Mesenchymal stem cell (in vitro differentiated cells and primary cell): ENCODE measurements at places on chromosomes 11 and 22.

DNA sequence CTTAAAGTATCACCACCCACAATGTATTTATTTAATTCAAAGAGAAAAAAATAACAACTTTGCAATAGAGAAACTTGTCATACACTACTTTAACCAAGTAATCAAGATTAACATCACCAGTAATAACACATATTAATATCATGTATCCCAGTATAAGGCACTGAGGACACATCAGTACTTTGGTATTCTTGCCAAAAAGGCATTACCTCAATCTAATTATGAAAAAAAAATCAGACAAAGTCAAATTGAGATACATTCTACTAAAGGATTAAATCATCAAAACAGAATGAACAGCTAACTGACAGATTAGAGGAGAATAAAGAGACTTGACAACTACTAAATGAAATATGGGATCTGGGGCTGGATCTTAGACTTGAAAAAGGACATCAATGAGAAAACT, 35.8 kb upstream of the SLC17A6 start:
- no peak for DNase-seq

DNA sequence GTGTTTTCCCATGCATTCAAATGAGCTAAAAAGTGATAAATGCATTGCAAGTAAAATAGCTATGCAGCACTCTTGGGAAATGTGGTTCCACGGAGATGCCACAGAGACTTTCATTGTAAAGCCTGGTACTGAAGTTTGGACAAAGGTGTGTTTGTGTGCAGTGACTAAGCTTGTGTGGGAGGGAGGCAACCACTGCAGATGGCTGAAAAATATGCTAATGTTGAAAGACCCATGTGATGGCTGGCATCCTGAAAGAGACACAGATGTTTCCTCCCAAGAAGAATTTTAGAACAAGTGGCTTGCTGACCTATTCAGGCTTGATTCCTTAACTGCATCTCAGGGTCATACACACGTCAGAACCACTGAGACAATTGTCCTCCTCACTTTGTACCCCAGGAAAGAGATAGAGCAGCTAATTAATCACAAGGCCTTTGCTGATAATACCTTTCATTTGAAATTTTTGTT, 73.8 kb downstream of the FAM76B start:
- DNase-seq: no peak

GRCh38 chr11:83057721-83058120, 14.0 kb downstream of the RAB30 start:
- DNase-seq: no peak

DNA sequence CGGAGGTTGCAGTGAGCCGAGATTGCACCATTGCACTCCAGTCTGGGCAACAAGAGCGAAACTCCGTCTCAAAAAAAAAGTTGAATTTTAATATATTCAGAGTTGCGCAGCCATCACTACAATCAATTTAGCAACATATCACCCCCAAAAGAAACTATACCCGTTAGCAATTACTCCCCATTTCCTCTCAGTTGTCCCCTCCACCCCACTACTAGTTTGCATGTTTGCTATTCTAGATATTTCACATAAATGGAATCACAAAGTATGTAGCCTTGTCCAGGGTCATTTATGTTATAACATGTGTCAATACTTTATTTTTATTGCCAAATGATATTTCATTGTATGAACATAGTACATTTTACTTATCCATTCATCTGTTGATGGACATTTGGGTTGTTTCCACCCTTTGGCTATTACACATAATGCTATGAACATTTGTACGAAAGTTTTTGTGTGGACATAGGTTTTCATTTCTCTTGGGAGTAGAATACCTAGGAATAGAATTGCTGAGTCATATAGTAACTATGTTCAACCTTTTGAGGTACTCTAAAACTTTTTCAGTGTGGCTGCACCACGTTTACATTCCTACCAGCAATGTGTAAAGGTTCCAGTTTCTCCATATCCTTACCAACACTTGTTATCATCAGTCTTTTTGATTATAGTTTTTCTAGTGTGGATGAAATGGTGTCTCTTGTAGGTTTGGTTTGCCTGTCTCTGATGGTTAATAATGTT, 2.2 kb downstream of the ZNF143 start:
- DNase-seq: peak; percentile 21

- no peak for DNase-seq
Observed at GRCh38 chr11:1131033-1131911, 26.5 kb upstream of the MUC5AC start.

DNA sequence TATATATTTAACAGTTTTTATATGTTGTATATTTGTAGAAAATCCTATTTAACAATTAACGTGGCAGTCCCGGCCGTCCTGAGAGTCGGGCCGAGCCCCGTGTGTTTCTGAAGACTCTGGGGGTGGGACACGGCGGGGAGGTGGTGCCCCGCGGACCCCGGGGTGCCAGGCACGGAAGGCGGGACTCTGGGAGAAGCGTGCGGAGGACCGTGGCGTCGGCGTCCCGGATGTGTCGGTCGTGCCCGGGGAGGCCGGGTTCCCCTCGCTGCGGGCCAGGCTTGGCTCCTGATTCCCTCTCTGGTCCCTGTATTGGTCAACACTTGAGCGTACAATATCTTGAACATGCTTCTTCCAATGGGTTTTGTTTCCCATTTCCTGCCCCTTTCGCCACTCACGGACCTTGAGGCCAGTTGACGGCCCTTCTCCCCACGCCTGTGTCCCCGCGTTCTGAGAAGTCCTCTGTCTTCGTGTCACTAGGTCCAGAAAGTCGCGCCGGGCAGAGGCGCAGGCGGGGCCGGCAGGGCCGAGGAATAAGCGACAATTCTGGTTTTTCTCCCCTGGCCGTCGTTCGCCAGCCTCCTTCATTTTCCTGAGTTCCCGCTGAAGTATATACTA, 1076.7 kb downstream of the BRD1 start:
- DNase-seq: no peak

DNA sequence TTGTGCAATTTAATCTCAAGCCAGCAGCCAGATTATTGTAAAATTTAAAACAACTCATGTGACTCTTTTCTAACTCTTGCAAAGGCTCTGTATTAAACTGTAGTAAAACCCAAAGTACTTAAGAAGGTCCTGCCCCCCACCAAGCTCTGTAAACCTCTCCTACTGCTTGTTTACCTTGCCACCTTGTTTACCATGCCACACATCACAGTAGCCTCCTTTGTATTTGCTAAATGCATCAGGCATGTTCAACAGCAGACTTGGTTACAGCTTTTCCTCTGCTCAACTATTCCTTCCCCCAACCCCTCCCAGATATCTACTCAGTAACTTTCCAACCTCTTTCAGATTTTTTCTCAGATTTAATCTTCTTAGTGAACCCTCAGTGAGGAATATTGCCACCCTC, 861.6 kb downstream of the METTL15 start:
- DNase-seq: no peak
